ENCODE measurements at places on chromosomes 7 and 10.

DNA sequence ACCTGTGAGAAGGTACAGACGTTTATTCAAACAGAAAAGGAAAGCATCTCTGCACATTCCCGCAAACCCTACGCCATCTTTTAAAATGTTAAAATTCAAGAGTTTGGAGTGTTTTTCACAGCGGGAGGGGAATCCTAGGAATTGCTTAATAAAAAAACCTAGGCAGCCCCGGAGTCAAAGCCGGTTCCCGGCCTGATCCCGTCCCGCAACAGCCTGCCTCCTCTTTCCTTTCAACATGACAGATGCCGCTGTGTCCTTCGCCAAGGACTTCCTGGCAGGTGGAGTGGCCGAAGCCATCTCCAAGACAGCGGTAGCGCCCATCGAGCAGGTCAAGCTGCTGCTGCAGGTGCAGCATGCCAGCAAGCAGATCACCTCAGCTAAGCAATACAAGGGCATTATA is 123.0 kb upstream of the VSTM2A start:
- DNase-seq, result no peak

DNA sequence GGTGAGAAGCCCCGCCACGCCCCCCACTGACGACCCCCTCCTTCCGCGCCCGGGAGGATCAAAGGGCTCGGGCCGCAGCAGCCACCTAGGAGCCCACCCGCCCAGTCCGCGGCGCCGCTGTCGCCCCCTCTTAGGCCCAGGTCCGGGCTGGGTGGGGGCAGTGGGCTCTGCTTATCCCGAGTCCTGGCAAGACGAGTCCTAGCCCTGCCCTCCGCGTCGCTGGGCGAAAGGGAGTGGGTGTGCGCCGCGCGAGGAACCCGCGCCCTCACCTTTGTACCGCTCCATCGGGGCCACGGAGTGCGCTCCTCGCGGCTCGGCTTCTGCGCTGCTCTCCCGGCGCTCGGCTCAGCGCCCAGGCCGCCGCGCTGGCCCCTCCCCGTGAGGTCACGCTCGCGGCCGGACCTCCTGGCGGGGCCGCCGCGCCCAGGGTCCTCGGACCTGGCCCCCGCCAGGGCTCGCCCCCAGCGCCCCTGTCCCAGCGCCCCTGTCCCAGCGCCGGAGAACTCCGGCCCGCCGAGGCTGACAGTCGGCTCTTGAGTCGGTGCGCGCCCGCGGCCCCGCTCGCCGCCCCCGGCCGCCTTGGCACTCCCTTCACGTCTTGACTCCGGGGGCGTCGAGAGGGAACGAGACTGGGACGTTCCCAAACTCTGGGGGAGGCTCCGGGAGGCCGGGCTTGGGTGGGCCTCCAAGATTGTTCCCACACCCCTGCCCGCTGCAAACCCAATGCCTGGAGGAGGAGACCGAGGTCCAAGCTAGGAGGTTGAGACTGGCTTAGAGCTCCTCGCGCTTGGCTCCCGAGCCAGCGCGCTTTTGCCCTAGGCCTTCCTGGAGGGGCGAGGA is at the start of gene AFAP1L2:
Gene AFAP1L2 (minus strand): TSS at position 332 of the 840 bp plus-strand sequence. CDS start 47 bp downstream, at position 285.
- DNase-seq, result peak; percentile 24

DNA sequence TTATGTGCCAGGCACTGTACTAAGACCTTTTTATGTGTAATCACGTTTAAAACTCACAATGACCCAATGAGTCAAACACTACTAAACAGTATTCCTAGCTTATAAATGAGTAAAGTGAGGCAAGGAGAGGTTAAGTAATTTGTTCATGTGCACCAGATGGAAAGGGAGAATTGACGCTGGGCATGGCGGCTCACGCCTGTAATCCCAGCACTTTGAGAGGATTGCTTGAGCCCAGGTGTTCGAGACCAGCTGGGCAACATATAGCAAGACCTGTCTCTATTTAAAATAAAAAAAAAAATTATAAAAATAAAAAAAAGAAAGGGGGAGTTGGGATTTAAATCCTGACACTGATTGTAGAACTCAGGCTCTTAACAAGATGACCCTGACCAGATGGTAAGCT is 46.7 kb upstream of the DLG5 start:
- no peak for DNase-seq

- DNase-seq, result no peak
These were observed 3.0 kb downstream of the AFAP1L2 start for GRCh38 chr10:114401195-114401791.

- DNase-seq, result no peak
These were observed 26.9 kb downstream of the STAMBPL1 start for GRCh38 chr10:88906921-88907320.
